ENCODE measurements at places on chromosomes 4 and X.
A peak's percentile ranks its signal among the peaks of the same experiment; 100 is the strongest.

DNA sequence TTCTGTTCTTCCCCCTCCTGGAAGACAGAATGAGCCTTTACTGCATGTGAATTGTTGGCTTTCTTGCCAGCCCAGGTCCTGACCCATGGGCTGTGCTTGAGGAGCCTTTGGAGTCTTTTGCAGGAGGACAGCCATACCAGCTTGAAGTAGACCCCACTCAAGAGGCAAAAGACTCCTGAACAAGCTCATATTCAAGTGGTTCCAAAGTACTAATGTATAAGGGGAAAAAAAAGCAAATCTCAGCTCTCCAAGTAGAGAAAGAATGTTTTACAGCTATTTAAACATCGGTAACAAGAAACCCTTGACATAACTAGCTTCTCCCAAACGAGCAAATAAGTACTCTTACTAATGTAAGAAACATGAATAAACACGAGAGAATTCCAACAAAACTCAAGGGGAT is 174.9 kb upstream of the MXRA5 start:
- DNase-seq, result no peak

DNA sequence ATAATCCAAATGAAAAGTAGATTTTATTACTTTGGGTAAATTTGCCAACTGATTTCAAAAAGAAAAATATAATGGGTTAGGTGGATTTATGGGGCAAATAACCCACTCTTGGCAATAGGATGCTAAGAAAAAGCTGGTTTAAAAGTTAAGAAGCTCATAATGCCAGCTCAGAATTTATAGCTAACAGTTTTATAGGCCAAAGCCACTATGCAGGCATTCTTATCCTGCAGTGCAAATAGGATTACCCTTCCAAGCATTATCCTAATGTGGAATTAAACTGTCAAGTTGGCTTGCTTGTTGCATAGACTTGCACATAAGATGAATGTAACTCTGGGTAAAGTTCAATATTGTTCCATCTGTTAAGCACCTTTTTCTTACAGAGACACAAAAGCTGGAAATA is 703.0 kb downstream of the PCDH18 start:
- DNase-seq, result no peak

DNA sequence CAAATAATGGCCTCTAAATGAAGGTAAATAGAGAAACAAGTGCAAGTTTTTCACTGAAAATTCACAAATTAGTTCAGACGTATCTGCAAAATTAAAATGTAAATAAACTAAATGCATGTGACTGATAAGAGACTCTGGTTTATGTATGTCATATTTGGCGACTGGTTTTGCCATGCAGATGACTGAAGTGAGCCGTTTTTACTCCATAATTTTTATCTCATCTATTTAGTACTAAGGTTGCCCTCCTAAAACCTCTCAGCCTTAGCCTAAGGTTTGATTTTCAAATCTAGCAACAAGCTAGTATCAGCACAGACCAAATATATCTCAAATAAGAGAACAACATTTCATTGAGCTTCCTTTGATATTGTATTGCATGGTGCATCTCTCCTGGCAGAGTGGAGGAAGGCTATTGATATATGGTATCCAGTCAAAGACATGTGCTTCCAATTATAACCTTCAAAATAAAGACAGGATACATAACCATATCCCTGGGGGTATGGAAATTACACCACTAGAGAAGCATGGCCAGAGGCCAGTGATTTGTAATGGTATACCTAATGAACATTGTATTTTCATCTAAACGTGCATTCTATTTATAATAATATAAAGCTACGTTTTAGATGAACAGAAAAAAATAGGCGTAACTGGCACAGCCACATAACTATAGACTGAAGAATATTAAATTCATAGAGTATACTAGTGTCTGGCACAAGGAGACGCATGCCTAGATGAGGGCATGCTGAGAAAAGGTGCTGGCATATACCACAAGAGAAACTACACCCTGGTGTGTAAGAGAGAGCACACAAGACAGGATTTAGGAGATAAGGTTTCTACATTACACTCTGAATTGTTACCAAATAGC is 392.6 kb upstream of the INTU start:
- DNase-seq, result no peak

DNA sequence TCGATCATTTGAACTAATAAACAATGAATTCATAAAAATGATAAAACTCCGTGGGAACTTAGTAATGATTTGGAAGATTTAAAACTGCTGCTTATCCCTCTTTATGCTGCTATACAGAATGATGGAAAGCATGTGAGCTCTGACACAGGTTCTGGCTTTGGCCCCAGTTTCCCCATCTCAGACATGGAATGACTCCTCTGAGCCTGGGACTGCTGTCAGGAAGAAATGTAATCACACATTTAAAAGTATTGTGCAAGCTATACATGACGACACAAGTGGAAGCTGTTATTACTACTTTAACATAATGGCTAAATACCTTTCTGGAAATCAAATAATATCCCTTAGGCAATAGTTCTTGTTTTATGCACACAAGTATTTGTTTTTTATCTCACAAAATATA is 161.7 kb downstream of the DCHS2 start:
- no peak for DNase-seq

DNA sequence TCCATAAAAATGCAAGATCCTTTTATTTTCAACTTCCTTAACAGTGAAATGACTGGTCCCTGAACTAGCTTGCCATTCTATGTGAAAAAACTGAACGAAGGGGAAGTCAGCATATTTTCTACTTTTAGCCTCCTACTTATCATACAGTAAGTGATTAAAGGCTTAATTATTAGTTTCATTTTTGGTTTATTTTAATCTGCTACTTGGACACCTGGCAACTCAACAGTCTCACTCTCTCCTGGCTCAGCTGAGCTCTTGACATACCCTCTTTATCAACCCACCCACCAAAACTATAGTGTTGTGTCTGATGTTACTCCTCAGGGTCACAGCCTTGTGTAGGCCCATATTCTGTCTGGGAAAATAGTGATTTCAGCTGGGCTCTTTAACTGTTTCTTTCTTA is 86.2 kb upstream of the CPXCR1 start:
- no peak for DNase-seq

- no peak for DNase-seq
Observed at GRCh38 chr4:175386776-175387507, 425.1 kb downstream of the GPM6A start.

DNA sequence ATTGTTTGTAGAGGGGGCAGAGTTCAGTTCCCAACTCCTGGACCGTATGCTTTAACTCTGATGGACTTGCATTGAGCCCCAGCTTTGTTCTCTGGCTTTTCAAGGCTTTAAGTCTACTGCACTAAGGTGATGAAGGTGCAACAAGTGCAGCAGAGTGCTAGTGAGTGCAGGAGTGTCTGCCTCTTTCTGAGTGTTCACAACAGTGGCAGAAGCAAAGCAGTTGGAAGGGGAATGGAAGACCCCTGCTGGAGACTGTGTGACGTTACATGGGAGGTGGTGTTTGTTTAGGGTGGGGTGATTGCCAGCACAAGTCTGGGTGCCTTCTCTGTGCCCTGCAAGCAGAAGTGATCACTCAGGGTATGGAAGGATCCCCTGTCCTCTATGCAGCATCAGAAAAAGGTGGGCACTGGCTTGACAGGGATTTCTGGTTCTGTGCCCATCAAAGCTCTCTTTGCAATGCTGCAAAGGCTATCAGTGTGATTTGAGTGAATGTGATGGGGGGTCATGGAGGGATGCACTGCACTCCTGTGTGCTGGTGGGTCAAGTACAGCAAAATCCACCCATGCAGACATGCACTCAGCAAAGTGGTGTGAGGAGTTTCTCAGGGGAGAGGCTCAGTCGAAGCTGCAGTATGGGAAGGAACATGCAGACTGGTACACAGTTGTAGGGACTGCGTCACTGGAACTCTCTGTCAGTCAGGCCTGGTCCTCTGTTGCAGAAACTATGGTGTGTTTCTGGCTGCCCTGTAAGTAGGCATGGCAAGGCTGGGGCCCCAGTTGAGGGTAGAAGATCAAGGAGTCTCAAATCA is 70.9 kb upstream of the UGT2B7 start:
- DNase-seq, result no peak

GRCh38 chrX:50827996-50828395 is 14.0 kb upstream of the SHROOM4 start:
- no peak for DNase-seq

DNA sequence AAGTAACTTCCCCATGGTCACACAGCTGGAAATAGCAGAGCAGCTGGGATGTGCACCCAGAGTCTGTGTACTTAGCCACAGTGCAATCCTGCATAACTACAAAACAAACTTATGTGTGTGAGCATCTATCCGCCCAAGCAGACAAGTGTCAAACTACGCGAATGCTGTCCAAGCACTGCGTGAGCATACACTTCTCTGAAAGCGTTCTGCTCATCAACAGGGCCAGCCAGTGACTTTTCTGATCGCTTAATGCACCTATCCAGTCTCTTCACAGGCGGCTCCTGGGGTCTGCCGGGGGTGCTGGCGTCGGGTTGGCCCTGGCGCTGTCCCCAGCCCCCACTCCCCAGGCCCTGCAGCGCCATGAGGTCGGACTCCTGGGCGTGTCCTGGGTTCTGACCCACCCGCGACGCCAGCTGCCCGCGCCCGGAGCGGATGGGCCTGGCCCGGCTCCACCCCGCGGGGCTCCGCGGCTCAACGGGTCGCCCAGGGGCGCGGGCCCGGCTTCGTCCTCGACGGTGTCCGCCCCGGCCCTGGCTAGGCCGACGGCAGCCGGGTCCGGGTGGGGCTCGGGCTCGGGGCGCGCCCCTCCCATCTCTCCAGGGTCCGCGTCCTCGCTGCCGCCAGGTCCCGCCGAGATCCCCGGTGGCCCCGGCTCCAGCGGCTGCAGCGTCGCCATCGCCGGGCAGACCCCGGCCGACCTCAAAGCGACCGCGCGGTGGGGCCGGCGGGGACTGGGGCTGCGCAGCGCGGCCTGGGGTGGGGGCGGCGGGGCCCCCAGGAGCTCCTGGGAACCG is 1.3 kb upstream of the ZNF141 start:
- DNase-seq, result no peak

GRCh38 chr4:68338625-68339024 is 11.3 kb downstream of the YTHDC1 start:
- DNase-seq, result no peak

DNA sequence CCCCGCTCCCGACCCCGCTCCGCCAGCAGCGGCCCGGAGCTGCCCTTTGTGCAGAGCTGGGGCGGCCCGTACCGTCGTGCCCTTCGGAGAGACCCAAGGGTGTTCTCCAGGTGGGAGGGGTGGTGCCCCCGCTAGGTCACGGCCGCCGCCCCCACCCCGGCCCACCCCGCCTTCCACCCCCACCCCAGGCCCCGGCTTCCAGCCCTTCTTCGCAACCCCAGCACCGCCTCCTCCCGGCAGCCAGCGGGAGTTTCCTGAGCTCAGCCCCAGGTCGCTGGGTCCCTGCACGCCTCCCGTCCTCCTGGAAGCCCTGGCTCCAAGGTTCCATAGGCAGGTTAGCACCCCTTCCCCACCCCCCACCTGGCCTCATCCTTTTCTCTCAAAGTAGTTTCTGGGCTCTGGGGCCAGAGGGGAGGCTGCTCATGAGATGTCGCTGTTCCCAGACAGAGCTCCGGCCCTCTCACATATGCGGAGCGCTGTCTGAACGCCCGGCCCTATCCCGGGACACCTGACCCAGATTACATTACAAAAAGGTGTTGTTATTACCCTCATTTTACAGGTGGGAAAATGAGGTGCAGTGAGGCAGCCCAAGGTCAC is 25.2 kb upstream of the FGFR3 start:
- DNase-seq, result peak; percentile 67

DNA sequence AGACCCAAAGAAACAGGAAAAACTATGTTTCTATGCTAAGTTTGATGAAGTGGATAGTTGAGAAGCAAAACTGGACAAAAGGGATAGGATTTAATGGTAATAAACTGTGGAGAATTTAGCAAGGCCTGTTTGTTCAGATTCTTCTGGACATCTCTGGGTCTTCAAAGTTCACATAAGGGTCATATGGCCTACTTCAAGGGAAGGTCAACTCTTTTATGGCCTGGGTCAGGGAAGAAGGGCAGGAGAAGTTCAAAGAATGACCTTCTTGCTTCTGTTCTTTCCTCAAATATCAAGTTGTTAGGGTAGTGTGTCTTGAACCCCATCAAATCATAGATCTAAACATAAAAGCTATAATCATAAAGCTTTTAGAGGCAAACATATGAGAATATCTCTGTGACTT is 102.7 kb downstream of the SOWAHB start:
- DNase-seq, result no peak

- no peak for DNase-seq
Observed at GRCh38 chr4:105586638-105587328, 34.4 kb downstream of the ARHGEF38 start.

DNA sequence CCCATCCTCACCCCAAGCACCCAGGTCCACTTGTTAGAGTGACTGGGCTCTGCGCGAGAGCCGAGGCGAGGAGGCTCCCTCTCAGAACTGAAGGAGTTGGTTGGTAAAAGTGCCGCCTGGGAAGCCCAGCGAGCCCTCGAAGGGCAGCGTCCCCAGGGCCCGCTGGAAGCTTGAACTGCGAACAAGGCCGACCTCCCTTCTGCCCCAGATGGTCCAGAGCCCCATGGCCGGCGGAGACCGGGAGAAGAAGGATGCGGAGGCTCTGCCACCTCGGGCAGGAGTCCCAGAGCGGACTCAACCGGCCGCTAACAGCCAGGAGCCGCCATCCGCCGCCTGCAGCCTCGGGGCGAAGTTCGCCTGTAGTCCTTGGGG is 116.3 kb upstream of the TEX13C start:
- DNase-seq, result no peak

DNA sequence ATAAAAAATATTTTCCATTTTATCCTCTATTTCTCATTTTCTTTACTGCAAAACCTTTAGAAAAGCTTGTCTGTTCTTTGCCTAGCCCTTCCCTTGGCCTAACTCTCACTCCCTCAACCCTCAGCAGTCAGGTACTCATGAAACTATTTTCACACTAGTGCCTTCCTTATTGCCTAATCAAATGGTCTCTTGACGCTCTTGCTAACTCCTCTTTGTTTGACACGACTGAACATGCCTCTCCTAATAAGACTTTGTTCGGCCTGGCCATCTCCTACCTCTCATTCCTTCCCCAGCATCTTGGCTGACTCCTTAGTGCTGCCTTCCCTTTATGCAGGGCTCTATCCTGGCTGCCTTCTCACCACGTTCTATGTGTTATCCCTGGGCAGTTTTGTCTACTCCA is 11.1 kb upstream of the LRAT start:
- no peak for DNase-seq

DNA sequence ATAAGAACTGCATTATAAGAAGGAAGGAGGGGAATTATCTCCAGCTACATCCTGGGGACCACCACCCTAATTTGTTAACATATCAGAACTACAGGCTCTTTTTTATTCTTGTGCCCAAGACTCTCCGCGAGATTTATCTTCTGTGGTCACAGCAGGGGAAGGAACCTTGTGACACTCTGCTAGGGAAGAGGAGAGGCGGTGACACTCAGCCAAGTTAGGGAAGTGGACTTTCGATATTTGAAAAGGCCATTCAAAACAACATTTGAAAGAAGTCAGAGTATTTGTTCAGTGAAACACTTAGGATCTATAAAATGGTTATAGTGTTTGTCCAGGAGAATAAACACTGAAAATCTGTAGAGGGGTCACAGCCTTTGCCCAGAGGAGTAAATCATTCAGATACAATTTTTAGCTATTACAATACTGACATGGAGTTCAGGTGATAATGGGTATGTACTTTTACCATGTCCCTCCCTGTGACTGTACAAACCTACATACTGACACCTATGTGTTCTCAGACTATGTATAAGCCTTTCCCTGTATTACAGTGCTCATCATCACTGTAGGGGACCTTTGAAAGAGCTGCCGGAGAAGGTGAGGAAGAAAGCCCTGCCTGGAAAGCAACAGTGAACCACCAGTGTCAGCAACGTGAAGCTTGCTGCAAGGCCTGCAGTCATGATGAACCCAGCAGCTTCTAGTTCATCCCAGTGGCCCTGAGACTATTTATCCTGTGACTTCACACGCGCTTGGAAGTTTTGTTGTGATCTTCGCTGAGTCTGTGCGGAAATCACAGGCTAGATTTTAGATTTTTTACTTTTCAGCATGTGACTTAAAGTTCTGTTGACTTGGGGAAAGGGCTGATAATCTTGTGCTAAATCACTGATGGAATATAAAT is 8.5 kb upstream of the PTTG2 start:
- no peak for DNase-seq
